CD14-positive monocyte (primary cell): ENCODE measurements at places on chromosomes 4 and X.
A peak's percentile ranks its signal among the peaks of the same experiment; 100 is the strongest.

GRCh38 chr4:40205259-40206198 is 8.7 kb downstream of the RHOH start:
- peak; percentile 93 for DNase-seq

GRCh38 chr4:119189638-119190037 is 22.9 kb upstream of the USP53 start:
- DNase-seq: no peak

DNA sequence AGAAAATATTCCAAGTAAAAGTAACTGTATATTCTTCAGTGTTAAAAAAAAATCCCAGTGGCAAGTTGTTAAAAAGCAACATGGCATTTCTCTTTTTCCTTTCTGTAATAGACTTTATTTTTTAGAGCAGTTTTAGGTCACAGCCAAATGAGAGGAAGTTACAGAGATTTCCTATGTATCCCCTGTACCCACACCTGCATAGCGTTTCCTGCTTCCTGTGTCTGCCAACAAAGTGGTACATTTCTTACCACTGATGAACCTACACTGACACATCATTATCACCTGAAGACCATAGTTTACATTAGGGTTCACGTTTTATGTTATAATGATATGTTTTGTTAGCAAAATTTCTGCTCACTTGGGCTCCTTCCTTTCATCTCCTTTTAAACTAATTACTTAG is 124.7 kb downstream of the GPAT3 start:
- no peak for DNase-seq

DNA sequence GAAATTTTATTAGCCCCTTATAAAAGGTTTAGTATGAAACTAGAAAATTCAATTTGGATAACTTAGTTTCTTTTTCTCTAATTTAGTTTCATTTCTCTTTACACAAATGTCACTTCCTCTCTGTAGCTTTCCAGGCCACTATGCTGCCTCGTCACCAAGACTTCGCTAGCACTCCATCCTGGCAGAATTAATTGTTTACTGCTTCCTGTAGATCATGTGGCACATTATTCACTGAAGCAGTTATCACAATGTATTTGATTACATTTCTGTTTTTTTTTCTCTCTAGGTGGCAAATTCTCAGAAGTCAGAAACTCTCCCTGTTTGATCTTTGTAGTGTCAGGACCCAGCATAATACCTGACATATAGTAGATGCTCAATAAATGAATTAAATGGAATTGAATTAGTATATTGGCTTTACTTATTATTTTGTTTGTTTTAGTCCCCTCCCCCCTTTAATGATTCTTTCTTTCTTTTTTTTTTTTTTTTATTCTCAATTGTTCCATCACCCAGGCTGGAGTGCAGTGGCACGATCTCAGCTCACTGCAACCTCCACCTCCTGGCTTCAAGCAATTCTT is 9.3 kb upstream of the SAT1 start:
- peak; percentile 87 for DNase-seq

DNA sequence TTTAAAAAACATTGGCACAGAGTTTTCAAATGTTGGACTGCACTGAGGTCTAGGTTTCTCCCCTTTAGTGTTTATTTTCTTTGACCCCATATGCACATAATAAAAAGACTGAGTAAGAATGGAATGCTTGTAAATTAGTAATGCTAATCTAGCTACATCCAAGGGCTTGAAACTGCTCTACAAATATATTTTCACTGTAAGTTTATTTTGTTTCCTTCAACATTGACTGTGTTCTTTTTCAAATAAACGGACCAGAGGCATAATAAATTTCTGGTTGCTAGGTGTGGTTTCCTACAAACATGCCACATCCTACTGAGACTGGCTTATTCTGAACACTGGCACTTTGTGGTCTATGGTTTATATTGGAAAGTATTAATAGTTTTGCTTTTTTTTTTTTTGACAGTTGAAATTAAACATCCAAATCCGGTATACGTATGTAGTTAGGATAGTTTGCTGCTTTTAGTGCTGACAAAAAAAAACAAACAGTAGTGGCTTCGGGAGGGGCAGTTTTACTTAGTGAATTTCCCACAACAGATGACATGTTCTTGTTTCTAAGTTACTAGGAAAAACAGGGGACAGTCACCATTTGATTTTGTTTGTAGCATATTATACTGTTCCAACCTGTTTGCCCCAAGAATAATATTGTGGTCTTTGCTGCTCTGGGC is 13.2 kb downstream of the CA5B start:
- DNase-seq: peak; percentile 19

DNA sequence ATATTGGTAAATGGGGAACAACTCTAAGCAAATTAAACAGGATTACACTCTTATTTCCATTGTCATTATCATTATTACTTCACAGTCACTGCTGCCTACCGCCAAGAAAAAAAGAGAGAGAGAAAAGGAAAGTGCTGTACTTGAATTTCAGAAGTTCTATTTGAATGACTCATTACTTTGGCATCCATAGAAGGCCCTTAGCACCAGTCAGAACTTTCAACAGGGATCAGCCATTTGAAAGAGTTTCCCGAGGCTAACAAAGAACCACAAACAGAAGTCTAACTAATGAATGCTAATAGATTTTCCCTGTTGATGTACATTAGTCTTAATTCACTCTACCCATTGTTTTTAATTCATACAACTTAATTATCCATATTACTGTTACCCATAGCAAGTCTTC is 116.3 kb downstream of the SHROOM4 start:
- DNase-seq: no peak

- no peak for DNase-seq
Measured at GRCh38 chr4:72169861-72170260, 138.1 kb downstream of the NPFFR2 start.
